ENCODE measurements at places on chromosomes 2 and 18. TPM values are rescaled to one million over a fixed set of nuclear protein-coding genes. Genes with fewer than 3 reads are reported as not detected.

Gene HRH4
- not detected for total RNA-seq

Gene HNRNPLL
- total RNA-seq = 58.7 TPM

Gene DSC1
- 0.17 TPM for total RNA-seq

Gene MC2R
- total RNA-seq = not detected

Gene TFCP2L1
- 54.2 TPM for total RNA-seq

Gene LIMS2
- total RNA-seq = 6.6 TPM

Gene MOGAT1
- total RNA-seq = 0.24 TPM

Gene RAB27B
- 12.5 TPM for total RNA-seq

Gene UPP2
- not detected for total RNA-seq

Gene IL36G
- 0.40 TPM for total RNA-seq

Gene TTLL4
- 27.5 TPM for total RNA-seq

Gene TEX44
- total RNA-seq = not detected

Gene CAVIN2
- 5.5 TPM for total RNA-seq

Gene ANKRD62
- 0.19 TPM for total RNA-seq

Gene WDFY1
- total RNA-seq = 50.0 TPM

Gene TPO
- total RNA-seq = 0.94 TPM

Gene REG3G
- not detected for total RNA-seq

Gene WNT10A
- 0.61 TPM for total RNA-seq

Gene POTEC
- not detected for total RNA-seq

Gene NEDD4L
- 149 TPM for total RNA-seq

Gene ACKR3
- total RNA-seq = 3.5 TPM

Gene IL37
- total RNA-seq = not detected

All from colonic mucosa (tissue), 4 donors.